ENCODE measurements at places on chromosomes 4 and X. TPM values are rescaled to one million over a fixed set of nuclear protein-coding genes. Genes with fewer than 3 reads are reported as not detected.
A peak's percentile ranks its signal among the peaks of the same experiment; 100 is the strongest.

GRCh38 chr4:2937986-2938385 lies 25.2 kb downstream of the NOP14 start:
- no peak overlapping the region for H3K4me3 ChIP-seq
- no peak overlapping the region for H3K27ac ChIP-seq
- H3K36me3 ChIP-seq: peaks cover 58% of the 10 kb centered on the region
- peaks cover 21% of the 10 kb centered on the region for H3K4me1 ChIP-seq
- H3K27me3 ChIP-seq: no peaks in the 10 kb centered on the region
- DNase-seq: peak; percentile 45

DNA sequence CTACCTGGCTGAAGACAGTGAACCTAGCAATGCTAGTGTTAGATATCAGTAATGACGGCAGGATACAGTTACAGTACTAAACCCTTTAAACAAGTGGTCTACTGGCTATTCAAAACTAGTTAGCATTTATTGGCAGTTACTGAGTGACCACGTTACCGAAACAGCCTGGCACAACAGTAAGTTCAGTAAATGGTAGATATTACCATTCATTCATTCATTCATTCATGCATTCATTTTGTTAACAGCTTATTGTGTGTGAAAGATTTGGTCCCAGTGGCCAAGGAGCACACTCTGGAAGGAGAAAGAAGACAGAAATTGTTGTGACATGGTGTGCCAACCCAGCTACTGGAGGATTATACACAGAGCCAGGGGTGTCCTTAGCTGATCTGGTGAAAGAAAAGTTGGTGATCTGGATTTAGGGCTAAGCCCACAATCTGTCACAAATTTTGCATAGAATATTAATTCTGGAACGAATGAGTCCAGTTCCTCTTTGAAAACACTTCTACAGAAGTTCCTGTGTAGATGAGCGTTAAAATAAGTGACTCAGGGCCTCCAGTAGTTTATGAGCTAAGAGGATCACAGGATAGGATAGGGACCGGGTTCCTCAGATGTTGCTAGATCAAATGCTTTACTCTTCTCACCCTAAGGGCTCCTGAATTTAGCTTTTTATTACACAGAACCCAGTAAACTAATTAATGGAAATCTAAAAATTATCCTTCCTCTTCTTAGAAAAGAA lies 179.1 kb downstream of the CBR4 start:
- no peaks in the 10 kb centered on the region for H3K36me3 ChIP-seq
- peaks cover 3% of the 10 kb centered on the region for H3K4me1 ChIP-seq
- no peak for DNase-seq

Gene SRPX2
- 25.0 TPM for total RNA-seq

DNA sequence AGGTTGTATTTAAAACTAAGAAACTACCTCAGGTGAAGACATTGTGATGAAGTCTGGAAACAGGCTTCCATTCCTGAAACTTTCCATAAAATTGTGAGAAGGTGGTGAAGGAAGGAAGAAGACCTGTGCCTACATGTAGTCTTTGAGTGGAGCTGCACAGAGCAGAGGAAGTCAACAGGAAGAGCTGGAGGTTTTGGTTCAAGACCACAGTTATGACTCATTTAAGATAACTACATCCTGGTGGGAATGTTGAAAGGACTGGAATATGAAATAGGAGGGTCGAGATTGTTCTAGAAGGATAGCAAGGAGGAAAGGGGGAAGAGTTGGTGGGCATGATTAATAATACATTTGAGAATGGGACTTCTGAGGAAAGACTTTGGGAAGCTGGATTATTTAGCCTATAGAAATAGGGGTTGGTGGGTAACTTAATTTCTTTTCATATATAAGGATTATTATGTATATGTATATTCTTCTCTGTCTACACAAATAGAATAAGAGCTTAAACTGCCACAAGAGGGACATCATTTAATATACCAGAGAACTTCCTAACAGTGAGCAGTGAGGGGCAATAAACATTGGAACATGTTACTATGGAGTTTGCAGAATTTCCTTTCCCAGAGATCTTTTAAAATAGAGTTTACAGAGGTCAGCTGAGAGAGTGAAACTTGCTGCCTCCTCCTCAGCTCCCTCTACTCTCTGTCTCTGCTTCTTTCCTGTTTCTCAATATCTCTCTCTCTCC lies 23.5 kb downstream of the AWAT2 start:
- no peaks in the 10 kb centered on the region for H3K4me1 ChIP-seq
- H3K27me3 ChIP-seq: no peaks in the 10 kb centered on the region
- H3K27ac ChIP-seq: no peak overlapping the region
- no peaks in the 10 kb centered on the region for H3K36me3 ChIP-seq
- no peak for DNase-seq
- no peak overlapping the region for H3K4me3 ChIP-seq

- H3K4me1 ChIP-seq: no peaks in the 10 kb centered on the region
- H3K4me3 ChIP-seq: no peak overlapping the region
- no peaks in the 10 kb centered on the region for H3K36me3 ChIP-seq
- no peaks in the 10 kb centered on the region for H3K27me3 ChIP-seq
- peak overlapping the region; percentile 97 for H3K27ac ChIP-seq
These were observed 2.2 kb downstream of the FUNDC2 start for GRCh38 chrX:155028877-155029291.

Gene NWD2
- 0.64 TPM for total RNA-seq

DNA sequence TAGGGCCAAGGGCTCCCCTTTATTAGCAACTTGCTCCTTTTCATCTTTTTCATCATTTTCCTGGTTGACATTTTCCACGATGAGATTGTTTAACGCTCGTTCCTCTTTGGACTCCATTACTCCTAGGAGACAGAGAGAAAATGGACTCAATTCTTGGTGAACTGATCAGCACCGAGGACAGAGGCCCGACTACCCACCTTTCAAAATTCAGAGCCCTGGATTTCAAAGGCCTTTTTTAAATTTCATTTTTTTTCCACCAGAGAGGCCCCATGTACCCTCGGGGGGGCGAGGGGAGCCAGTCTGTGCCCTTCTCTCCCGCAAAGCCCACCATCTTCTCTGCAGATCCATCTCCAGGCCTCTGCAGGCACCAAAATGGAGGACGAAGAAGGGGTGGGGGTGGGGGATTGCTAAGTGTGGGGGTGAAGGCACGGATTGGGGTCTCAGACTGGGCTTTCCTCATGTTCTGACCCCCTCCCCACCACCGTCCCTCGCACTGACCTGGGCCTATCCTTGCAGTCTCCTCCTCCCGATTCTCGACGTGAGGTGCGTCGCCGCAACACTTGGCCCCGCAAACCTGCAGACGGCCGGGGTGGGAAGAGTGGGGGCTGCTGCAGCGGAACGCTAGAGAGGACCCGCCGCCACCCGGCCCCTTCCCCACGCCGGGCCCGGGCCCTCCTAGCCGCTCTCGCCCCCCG lies 783 bp downstream of the BEX2 start:
- peaks cover 6% of the 10 kb centered on the region for H3K27me3 ChIP-seq
- H3K4me1 ChIP-seq: no peaks in the 10 kb centered on the region
- H3K4me3 ChIP-seq: peak overlapping the region; percentile 54
- H3K36me3 ChIP-seq: no peaks in the 10 kb centered on the region
- no peak for DNase-seq
- no peak overlapping the region for H3K27ac ChIP-seq

Gene SASH3
- total RNA-seq: 31.0 TPM

Gene POU4F2
- total RNA-seq: not detected

Measured in ascending aorta (tissue), 2 donors.